ENCODE measurements at places on chromosomes 2 and 18.

DNA sequence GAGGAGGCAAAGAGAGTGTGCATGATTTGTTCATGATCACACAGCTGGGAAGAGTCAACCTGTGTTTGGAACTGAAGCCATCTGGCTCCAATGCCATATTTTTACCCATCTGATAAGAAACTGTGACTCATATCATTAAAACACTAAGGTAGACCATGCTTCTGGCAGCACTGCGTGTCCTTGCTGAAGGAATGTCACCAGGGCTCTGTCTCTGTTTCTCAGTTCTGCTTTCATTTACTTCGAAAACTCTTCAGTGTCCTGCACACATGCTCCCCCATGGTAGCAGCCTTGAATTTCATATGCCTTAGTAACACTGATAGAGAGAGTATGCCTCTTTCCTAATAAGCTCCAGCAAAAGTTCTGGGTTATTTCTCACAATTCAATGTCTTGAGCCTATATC, 830.4 kb downstream of the DCDC2C start:
- DNase-seq = no peak

GRCh38 chr2:159807183-159808031, 9.4 kb upstream of the CD302 start:
- peak; percentile 58 for DNase-seq

DNA sequence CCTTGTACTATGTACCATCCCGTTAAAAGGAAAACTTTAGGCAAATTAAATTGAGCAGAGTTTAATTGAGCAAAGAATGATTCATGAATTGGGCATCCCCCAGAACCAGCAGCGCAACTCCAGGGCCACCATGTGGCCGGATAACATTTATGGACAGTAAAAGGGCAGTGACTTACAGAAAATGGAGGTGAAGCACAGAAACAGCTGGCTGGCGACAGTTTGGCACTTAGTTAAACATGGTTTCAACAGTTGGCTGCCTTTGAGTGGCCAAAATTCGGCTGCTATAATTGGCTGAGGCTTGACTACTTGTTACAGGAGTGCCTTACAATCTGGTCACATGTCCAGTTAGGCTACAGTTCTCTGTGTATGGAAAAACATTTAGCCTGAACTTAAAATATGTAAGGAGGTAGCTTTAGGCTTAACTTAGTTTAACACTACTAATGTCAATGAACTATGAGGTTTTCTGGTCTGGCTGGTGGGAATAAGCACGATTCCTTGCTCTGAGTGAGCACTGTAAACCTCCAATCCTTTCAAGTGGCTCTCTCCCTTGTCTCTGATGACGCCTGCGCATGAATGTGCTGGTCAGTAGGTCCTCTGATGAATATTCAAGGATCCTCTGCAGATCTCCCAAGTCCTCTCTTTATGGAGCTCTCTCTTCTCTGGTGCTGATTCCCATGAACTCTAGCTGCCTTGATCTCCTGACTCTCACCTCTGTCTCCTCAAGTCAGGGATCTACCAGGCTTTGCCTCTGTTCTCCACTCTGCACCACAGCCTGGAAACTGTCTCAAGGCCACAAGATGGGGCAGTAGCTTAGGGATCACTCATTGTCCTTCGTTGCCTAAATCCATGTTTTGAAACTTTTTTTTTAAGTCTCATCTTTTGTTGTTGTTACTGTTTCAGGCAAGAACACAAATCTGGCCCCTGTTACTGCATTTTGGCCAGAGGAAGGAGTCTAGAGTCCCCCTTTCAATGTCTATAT, 24.4 kb upstream of the RAB31 start:
- DNase-seq = peak; percentile 77

GRCh38 chr2:199485732-199486335, 28.1 kb upstream of the SATB2 start:
- peak; percentile 72 for DNase-seq

DNA sequence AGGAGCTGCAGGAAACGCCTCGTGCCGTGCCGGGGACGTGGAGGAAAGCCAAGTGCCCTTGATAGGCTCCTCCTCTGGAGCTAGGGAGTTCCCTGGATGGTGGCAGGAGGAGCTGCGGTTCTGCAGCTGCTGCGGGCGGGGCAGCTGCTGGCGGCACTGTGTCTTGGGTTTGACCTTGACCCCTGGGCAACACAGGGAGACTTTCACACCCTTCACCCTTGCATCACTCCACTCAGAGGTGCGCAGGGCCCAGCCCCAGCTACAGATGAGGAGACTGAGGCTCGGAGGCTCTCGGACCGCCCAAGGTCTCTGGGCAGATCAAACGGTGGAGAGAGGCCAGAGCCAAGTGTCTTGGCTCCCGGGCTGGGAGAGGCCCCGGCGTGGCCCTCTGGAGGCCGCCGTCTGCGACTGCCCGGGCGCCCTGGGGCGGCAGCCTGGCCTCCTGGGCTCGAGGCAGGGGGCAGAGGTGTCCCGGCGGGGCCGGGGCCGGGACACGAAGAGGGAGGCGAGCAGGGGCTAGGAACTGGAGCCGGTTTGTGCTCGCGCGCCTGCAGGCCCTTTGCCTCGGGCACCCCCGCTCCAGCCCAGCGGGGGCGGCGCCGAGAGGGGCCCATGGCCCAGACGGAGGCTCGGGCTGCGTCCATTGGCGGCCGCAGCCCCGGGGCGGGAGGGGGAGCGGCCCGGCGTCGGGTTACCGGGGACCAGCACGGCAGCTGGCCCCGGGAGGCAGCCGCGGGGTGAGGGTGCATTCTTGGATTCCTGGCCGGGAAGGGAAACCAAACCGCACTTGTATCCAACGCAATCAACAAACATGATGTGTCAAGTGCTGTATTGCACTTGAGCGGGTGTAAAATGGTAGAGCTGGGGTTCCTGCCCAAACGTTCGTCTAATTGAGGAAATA, 129.6 kb upstream of the SLC1A4 start:
- DNase-seq = peak; percentile 61

- no peak for DNase-seq
Measured at GRCh38 chr2:179528576-179529069, 264.0 kb upstream of the SESTD1 start.

DNA sequence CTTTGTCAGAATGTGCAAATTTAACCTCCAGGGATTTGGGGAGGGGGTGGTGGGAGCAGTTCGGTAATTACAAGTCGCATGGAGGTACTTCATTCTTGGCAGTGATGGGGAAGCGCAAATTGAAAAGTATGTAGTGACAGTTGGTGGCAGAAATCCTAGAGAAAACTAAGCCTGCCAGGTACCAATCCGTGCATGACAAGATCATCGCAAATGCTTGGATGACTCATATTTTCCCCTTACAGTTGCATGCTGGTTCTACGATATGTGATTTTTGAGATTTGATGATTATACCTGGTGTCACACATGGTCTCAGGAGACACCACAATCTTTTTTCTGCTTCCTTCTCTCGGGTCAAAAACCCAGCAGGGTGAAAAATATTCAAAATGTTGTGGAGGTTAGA, 479.7 kb upstream of the ID2 start:
- no peak for DNase-seq

GRCh38 chr2:45918463-45919159, 267.1 kb downstream of the PRKCE start:
- no peak for DNase-seq

DNA sequence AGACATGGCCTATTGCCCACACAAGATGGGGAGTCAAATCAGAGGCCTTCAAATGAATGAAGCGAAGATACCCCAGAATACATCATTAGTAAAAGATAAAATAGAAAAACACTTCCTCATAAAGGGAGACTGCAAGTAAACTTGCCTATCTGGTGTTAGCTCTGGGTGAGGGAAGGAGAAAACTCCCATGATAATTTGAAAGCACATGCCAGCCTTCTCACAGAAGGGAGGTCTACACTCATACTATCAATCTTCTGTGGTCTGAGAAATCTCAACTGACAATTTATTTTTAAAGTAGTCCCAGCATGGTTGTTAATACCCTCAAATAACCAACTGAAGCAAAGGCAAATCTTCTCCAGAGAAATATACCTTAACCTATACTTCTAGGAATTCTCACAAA, 75.4 kb downstream of the EXOC6B start:
- no peak for DNase-seq

GRCh38 chr2:1286929-1287328, 126.3 kb upstream of the TPO start:
- DNase-seq = no peak

- peak; percentile 69 for DNase-seq
Measured at GRCh38 chr2:58508006-58508405, 266.9 kb upstream of the FANCL start.

DNA sequence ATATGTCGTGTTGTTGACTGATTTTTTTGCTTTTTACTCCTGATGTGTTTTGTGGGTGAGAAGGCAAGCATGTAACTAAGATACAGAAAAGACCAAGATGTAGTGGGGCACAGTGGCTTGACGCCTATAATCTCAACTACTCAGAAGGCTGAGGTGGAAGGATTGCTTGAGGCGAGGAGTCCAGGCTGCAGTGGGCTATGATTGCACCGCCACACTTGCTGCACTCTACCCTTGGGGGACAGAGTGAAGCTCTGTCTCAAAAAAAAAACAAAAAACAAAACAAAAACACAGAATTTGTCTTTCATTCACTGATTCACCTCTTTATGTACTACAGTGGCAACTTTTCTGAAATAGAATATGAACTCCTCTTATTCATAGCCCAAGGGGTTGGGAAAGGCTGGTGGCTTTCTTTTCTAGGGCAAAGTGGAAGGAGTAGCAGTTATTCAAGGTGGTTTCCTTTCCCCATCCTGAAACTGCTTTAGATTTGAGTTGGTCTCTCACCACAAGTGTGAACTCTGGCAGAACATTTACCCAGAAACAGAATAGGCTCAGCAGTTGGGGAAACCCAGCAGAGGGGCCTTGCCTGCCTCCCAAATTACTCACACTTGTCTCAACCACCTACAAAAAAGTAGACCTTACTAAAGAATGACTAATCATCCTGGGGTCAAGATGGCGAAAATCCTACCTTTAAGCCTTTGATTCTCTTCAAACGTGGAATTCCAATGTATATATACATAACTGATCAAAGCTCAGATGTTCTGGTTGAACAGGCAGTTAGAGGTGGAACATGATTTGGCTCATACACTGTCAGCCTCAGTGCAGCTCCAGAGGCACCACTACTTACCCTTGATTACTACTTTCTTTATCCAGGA, 6.5 kb downstream of the TANK start:
- DNase-seq = no peak

DNA sequence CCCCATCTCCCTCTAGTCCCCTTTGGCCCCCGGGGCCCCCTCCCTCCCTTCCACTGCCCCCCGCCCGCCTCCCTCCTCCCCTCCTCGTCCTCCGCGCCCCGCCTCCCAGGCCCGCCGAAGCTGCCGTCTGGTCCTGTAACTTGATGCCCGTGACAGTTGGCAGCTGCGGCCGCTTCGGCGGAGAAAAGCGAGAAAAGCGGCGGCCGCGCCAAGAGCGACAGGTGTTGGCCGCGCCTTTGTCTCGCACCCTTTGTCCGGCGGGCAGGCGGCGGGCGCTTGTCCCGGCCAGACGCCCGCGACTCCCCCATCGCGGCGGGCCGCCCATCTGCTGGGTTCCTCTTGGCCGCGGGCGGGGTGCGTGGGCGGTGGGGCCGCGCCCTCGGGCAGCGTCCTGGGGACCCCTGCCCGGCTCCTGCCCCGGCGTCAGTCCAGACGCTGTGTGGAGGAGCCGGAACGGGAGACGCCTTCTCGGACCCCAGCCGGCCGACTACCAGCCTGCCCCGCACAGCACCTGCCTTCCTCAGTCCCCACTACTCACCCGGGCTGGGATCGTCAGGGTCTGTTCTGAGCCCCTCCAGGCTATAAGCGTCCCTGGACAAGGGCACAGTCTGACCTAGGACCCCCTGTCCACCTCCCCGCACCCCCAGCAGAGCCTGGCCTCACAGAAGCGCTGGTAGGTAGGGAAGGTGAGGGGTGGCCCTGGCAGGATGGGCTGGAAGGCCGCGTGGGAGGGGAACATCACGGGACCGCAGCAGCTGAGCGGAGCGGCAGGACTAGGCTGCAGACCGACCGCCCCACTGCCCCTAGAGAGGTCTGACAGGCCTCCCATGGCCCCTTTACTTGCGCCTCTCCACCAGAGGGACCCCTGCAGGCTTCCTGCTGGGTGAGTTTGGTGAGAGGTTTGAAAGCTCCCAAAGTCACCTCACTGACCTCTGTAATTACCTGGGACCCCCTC, 1.2 kb upstream of the HES6 start:
- DNase-seq = no peak

DNA sequence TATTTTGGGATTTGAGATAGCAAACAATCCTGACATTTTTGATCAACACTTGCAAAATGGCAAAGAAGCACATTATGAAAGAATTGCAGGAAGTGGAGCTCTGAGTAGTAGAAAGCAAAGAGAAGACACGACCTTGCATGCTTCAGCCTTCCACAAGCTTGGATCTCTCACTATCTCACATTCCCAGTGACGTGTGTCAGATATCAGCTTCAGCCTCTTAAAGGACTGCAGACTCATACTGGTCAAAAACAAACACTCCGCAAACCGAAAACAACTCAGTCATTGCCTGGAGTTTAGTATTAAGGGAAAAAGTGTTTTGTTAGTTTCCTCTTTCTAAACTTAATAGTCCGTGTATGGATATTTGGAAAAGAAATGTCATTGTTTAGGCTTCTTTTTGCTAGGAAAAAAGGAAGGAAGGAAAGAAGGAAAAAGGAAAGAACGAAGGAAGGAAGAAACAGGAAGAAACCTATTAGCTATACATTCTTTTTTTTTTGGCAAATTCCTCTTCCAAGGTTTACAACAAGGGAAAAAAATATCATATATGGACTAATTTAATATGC, 32.6 kb upstream of the SLC40A1 start:
- DNase-seq = peak; percentile 7

GRCh38 chr2:24262421-24262970, 87.6 kb downstream of the FAM228A start:
- no peak for DNase-seq

- DNase-seq = no peak
Measured at GRCh38 chr2:1838426-1838825, 94.1 kb upstream of the PXDN start.

DNA sequence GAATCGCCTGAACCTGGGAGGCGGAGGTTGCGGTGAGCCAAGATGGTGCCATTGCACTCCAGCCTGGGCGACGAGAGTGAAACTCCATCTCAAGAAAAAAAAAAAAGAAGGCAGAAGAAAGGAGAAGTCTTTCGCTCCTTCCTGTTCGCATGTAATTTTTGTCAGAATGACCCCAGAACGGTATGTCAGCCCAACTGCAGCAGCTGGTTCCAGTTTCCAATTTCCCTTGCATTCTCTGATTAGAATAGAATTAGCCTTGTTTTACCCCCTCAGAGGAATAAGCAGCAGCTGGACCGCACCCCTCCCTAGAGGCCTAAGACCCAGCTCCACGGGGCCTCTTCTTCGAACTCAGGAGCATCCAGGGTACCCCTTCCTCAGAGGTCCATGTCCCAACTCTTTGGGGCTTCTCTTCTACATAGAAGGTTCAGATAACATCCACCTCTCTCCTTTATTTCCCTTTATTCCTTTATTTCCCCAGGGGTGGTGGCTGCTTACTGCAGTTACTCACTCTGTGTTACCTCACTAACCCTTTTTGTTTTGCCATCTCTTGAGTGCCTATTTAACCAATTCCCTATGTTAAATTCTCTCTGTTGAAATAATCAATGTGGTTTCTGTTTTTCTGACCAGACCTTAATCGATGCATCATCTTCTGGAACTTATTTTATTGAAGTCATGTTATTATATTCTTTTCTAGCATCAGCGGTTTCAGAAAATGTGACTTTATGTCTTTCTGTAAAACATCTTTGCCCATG, 7.2 kb upstream of the PUM2 start:
- no peak for DNase-seq

GRCh38 chr2:70029814-70030409, 57.4 kb upstream of the PCBP1 start:
- DNase-seq = peak; percentile 61

All from Ammon's horn (tissue), 1 donor.